ENCODE measurements at places on chromosomes 2 and 18.
A peak's percentile ranks its signal among the peaks of the same experiment; 100 is the strongest.

- no peak for DNase-seq
These were observed 5.8 kb upstream of the PMAIP1 start for GRCh38 chr18:59893971-59894370.

DNA sequence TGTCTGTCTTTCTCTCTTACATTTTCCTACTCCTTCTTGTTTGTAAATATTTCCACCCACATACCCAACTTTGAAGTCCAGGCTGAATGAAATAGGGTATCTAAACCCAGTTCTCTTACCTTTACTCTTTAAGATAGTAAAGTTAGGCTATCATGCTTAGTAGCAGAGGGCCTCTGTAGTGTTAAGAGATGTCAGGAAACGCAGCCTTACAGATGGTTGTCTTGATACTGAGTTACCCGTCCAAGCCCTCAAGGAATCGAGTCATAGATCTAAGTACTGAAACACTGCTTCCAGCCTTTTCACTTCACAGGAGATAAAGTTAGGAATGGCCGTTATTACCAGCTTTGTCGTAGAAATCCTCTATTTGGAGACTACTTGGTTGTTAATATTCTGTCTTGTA is 24.3 kb downstream of the MRPS9 start:
- no peak for DNase-seq

- no peak for DNase-seq
These were observed 12.3 kb downstream of the CREG2 start for GRCh38 chr2:101374821-101375561.

DNA sequence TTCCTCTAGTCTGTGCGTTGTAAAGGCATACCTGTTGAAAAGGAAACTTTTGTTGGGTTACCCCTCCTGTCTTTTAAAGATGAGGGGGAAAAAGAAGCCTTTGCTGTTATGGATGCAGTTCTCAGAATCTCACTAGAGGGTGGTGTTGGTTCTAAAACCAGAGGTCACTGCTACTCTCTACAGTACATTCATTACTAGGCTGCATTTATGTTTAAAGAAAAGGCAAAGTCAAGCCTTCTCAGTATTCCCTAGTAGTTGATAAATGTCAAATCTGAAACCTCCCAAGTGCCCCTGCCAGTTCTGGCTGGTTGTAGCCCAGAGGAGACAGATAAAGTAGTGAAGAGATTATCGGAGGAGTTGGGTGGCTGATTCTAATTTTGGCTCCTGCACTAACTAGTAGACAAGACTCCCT is 1.4 kb upstream of the PLCL1 start:
- no peak for DNase-seq

GRCh38 chr2:23556929-23557328 is 171.9 kb downstream of the KLHL29 start:
- DNase-seq: no peak

GRCh38 chr2:15316370-15316814 is 244.7 kb downstream of the NBAS start:
- DNase-seq: peak; percentile 12

GRCh38 chr18:49768051-49768391 is 45.3 kb downstream of the ACAA2 start:
- DNase-seq: no peak

GRCh38 chr2:201900362-201900761 is 94.0 kb downstream of the CDK15 start:
- DNase-seq: no peak

- no peak for DNase-seq
These were observed 120.1 kb downstream of the HAUS1 start for GRCh38 chr18:46224181-46224775.

DNA sequence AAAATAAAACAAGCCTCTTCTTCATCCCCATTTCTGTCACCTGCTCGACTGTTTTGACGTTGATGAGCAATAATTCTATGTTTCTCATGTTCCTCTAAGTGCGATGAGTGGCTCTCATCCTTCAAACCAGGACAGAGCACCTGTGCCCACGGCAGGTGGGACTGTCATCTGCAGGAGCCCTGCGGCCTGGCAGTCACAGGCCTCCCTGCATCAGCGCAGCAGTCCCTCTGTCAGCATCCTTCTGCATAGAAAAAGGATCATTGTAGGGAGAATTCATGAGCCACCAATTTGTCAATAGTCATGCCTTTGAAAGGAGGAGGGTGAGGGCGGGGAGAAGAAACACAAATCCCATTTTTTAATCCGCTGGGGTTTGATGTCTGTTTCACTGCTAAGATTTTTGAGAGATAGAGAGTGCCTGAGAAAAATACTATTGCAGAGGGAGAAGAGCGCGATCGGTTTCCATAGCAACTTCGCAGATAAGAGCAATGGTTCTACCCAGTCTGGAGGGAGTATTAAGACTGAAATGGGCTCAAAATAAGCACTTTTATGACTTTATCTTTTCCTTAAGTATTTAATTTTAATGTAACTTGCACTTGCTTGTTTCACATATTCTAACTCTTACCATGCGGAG is 234.3 kb upstream of the NCKAP5 start:
- no peak for DNase-seq

GRCh38 chr2:30826916-30827315 is 19.7 kb upstream of the CAPN13 start:
- no peak for DNase-seq

DNA sequence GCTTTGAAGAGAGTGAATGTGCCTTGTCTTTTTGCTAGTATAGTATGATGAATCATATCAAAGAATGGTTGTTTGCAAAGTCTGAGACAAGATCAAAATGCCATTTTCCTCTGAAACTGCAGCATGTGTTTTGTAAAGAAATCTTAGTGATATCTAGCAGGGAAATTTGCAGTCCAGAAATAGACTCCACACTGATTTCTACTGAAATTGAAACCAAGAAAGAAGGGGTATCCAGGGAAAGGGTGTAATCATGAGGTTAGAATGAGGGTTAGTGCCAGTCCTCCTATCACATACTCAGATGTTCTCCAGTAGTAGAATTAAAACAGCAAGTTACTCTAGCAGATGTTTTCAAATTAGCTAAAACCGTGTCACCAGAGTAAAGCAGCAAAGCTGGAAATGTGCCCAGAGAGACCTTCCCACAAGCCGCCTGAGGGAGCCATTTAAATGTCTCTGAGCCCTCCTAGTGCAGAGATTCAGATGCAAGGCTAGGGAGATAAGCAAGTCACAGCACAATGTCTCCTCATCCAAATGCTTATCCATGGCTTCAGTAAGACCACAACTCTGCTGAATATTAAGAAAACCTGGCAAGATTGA is 4.9 kb downstream of the DLGAP1 start:
- DNase-seq: no peak

- DNase-seq: no peak
These were observed 37.4 kb downstream of the EPAS1 start for GRCh38 chr2:46334389-46335271.

GRCh38 chr2:170258382-170258781 is 80.4 kb downstream of the MYO3B start:
- DNase-seq: no peak

GRCh38 chr2:172098287-172098649 is 4.4 kb downstream of the DLX2 start:
- no peak for DNase-seq

DNA sequence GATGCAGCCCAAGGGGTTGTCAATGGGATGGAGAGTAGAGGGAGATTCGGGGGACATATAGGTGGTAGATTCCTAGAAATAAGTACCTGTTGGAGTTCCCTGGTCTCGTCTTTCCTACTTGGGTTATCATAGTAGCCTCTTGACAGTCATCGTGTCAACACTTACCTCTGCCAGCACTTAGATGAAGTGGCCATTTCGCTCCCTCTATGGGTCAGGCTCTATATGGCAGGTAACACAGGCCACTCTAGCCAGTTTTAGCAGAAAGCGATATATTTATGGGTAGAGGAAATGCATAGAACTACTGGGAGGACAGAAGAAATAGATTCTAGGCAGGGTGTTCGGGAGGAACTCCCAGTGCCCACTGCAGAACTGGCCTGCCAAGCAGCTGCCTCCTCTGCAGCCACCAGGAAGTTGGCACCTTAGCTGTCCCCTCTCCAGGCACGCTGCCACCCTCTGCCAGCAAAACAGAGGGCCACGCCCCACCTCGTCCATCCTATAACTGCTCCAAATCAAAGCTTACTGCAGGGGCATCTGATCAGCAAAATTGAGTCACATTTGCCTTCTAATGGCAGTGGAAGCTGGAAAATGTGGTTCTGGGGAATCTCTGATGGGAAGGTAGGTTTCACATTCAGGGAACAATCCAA is 181.3 kb downstream of the INSIG2 start:
- no peak for DNase-seq

GRCh38 chr2:28497206-28497605 is 1.3 kb downstream of the PLB1 start:
- no peak for DNase-seq

DNA sequence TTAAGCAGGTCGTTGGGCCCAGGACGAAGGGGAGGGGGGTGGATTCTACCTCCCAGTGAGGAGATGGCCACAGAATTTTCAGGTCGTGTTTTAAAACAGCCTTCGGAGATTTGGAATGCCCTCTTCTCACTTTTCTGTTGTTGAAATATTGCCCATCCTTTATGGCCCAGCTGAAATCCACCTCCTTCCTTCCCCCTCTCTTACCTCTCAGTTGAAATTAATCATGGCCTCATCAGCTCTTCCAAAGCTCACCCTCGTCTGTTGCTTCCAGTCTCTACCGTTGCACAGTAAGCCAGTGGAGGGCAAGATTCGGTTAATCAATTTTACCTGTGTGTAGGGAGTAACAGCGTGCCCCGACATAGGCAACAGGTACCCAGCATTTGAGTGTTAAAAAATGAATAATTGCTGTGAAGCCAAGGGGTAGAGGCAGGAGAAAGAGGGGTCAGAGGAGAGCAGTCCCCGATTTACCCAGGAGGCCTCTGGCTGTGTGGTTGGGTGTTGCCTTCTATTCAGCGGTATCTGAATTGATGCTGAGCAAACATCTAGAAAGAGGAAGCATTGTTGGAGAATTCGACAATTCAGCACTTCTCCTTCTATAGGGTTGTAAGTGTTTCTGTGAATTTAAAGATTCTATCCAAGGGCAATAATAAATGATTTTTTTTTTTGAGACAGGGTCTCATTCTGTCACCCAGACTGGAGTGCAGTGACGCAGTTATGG is 8.6 kb upstream of the PDIA6 start:
- DNase-seq: no peak

DNA sequence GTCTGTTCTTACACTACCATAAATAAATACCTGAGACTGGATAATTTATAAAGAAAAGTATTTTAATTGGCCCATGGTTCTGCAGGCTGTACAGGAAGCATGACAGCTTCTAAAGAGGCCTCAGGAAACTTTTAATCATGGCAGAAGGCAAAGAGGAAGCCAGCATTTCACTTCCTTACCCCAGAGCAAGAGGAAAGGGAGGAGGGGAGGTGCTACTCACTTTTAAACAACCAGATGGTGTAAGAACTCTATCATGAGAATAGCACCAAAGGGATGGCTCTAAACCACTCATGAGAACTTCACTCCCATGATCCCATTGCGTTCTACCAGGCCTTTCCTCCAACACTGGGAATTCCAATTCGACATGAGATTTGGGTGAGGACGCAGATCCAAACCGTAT is 344.4 kb upstream of the SLC39A10 start:
- no peak for DNase-seq

GRCh38 chr2:182447863-182448262 is 21.0 kb upstream of the PDE1A start:
- no peak for DNase-seq

DNA sequence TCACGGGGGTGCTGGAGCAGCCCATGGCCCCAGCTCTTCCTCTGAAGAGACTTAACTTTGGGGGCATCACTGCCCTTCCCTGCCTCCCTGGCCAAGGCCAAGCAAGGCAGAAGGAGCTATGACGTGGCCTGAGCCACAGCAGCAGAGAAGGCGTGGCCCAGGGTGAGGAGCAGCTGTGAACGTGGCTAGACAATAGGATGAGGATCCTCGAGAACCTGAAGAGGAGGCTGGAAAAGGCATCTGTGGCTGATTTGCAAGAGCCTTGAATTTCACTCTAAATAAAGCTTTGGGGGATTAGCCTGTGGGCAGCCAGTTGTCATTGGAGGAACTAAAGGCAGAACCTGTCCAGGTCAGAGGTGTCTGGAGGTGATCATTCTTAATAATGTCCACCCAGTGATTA is 652.9 kb upstream of the ID2 start:
- no peak for DNase-seq

GRCh38 chr18:73511771-73512503 is 635.7 kb downstream of the FBXO15 start:
- DNase-seq: no peak

Measured in T-helper 22 cell (primary cell).